ENCODE measurements at places on chromosomes 1 and 21.

DNA sequence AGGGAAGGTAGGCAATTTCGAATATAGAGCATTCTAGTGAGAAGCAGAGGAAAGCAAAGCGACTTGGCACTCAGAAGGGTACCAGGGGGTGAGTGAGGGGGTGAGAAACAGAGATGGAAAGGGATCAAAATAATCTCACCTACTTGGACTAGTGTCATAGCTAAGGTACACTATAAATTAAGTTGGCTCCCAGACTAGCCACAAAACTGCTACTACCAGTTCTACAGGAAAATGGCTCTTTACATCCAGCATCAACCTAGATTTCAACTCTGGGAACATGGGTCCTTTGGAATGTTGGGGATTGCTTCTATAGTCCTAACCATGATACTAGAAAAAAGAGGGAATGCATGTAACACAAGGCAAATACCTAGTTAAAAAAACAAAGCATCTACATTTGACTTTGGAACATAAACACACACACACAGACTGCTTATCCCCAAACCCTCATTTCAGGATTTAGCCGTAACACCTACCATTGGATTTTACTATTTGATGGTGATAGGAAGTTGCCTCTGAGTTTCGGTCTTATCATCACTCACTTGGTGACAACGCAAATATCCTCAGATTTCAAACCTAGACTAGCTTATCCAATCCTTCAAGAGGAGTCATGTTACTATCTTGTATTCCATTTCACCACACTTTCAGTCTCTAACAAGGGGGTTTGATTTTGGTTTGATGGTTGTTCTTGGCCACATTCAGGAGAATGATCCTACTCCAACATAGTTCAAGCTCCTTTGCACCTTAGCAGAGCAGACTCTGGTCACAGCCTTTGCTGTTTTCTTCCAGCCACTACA lies 5.6 kb downstream of the ZBTB21 start:
- DNase-seq: no peak

GRCh38 chr1:31701091-31701736 lies 2.6 kb downstream of the COL16A1 start:
- DNase-seq: peak; percentile 55

DNA sequence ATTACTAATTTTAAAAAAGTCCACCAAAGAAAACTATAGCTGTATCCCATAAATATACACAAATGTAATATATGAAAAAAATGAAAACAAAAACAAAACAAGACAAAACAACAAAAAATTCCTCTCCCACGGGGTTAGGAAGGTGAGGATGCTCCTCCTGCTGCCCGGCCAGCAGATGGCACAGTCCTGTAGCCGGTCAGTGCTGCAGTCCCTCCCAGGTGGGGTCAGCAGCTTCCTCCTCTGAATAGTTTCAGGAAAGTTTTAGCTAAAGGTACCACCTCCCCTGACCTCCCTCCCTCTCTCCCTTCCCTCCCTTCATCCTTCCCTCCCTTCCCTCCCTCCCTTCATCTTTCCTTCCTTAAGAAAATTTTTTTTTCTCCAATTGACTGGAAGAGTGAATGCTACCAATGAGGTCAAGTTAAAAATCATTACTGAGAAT lies 67.8 kb upstream of the BCL10 start:
- DNase-seq: no peak

GRCh38 chr1:110337704-110338308 lies 1.4 kb upstream of the RBM15 start:
- peak; percentile 15 for DNase-seq

GRCh38 chr1:51421964-51422363 lies 91.6 kb upstream of the TTC39A start:
- DNase-seq: peak; percentile 22

GRCh38 chr1:36068866-36069265 lies 15.0 kb upstream of the TEKT2 start:
- no peak for DNase-seq

DNA sequence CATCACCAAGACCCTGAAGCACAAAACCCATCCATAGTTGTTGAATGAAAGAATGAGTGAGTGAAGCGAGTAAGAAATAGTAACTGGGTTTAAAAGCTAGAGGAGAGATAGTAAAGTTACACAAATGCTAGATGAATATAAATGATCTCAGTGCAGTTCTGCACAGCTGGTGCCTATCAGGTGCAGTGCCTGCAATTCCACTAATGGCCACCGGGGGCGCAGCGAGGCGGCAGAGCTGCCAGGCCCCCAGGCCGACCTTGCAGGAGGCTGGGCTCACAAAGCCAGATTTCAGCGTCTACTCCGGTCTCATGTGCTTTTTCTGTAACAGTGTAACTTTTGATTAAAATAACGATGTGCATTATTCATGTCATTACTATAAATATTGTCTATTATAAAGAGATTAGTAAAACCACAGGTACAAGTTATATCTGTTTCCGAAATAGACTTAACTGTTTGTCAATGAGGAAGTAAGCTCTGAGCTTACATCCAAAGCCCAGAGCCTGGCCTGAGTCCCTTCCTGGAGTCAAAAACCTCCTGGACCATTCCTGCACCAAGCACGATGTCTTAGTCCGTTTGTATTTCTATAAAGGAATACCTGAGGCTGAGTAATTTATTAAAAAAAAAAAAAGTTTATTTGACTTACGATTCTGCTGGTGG lies 477.6 kb downstream of the NPHP4 start:
- DNase-seq: peak; percentile 28

DNA sequence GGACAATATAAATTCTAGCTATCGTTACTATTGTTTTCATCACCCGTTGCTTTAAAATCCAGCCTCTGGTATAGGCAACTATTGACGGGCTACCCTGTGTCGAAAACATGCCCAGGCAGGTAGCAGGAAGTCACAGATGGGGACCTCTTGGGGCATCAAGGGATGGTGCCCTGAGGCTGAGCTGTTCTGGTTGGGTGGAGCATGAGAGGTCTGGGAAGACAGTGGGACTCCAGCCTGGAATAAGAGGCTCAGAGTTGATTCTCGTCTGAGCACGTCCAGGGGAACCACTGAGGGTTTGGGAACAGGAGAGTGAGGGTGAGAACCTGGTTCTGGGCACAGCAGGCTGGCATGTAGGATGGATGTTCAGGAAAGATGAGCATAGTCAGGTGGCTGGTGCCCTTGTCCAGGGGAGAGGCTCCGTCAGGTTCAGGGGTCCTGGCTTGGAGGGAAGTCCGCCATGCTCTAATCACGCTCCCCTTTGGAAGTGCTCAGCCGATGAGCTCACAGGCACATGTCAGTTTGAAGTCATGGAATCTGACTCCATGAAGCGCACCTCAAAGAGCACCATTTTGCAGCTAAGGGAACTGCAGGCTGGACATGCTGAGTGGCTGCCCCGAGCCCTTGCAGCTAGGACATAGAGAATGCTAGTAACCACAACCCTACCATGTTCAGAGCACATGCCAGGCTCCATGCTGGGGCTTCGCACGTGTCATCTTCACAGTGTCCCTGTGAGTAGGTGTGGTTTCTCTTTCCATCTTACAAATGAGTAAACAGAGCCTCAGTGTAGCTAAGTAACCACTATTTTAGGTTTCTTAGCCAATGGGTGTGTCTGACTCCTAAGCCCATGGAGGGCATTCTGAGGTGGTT lies 21.0 kb downstream of the PCSK9 start:
- DNase-seq: no peak

DNA sequence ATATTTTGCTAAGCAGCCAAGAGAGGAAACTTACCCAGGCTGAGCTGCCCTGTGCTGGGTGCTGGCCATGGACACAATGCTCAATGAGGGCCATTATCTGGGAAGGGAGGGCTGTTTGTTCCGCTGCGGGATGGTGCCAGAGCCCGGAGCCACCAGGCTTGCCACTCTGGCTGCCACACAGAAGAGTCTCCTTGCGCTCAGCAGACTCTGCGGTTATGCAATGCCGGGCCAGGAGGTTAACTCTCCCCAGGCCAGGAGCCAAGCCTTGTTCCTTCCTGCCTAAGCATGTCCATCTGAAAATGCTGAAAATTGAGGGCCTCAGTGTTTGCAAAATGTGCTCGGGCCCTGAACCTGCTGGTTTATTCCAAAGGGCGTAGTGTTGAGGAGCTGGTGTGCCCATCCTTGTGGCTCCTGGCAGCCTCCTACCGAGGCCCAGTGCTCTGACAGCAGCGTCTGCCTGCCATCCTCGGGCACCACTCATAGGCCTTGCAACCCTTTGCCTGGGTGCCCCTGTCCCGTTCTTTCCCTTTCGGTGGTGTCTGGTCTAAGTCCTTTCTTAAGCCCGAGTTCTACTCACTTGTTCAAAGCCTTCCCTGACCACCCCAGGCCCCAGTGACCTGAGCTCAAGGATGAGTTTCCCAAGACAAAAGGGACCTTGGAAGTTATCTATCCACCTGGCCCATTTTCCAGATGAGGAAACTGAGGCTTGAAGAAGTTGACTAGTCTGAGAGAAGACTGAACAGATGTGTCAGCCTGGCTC lies 133.8 kb upstream of the EDN2 start:
- no peak for DNase-seq

GRCh38 chr1:20530901-20531300 lies 21.5 kb upstream of the FAM43B start:
- no peak for DNase-seq

DNA sequence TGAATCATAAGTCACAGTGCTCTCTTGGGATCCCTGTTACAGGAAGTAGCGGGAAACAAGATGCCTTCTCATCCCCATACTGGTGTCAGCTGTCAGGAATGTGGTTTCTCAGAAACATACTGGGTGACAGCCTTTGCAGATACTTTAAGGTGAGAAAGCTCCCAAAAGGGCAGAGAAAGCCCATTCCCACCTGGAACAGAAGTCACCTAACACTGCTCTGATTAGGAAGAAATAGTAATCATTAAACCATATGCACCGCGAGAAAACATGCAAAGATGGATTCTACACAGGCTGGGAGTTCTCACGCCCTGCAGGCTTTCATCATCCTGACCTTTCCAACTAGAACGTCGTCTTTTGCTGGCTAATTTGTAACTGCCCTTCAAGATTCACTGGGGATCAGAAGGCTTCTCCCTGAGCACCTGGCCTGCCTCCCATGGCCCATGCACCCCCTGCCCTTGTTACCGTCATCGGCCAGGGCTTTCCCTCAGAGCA lies 46.2 kb upstream of the SLC44A3 start:
- no peak for DNase-seq

DNA sequence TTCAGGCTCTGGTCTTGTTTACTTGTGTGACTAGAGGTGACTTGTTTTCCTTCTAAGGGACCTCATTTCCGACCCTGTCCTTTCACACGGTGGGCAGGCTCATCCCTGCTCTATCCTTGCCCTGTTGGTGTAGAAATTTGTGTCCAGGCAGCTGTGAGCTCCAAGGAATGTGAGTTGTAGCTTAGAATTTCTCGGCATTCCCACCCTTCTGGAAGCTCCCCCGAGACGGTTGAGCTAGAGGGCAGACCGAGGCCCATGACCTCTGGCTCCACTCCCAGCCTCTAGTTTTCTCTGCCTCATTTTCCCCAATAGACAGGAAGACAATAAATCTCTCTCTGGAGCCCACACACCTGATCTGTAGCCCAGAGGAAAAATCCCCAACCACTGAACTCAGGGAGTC lies 100.9 kb downstream of the NAV1 start:
- no peak for DNase-seq

DNA sequence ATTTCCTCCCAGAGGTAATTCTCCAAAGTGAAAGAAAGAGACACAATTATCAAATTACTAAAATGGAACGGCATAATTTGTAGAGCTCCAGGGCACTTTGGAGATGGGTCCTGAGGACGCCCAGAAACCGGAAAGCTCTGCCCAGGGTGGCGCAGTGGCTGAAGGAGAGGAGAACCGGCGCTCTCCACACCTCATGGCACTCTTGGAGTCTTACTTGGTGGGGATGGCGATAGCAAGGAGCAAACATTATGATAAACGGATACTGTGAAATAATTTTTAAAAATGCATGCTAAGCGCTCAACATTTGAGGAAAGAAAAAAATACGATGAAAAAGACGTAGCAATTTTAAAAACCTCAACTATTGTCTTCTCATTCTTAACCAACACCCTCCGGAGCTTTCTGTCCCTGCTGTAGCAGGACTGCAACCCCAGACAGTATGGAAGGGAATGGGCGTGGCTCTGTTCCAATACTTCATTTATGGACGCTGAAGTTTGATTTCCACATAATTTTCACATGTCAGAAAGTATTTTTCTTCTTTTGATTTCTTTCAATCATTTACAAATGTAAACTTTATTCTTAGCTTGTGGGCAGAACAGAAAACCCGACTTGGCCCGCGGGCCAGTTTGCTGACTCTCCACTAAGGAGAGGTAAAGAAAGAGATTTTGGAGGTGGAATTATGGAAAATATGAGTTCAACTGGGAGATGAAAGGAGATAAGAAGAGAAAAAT lies 1.1 kb downstream of the S100A11 start:
- no peak for DNase-seq

- DNase-seq: no peak
Observed at GRCh38 chr1:53390261-53390660, 62.4 kb upstream of the LRP8 start.

DNA sequence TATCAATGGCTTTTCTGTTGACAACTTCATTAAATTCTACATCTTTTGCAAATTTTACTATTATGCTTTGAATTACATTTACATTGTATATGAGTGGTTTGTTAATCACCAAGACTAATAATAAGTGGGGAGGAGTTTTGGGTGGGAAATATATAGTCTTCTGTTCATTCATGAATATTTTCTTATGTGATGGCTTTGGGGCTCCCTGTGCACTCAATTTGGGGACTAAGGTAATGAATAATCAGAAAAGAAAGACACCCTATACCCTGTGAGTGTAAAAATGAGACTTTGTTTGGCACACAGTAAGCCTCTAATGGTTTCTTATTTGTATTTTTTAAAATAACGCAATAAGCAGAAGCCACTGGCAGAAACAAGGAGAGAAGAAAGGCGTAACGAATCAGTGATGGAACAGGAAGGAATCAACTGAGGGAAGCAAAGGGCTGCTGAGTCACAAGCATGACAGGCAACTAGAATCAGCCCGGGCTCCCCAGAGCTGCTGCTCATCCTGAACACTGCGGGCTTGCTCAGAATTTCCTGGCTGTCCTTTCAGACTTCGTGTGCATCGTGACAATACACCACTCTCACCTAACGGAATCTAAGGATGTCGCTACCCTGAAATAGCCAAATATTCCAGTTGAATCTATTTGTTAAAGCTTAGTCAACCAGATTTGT lies 20.8 kb upstream of the RGS2 start:
- no peak for DNase-seq

- DNase-seq: no peak
Observed at GRCh38 chr1:20298626-20299025, 8.0 kb downstream of the VWA5B1 start.
